ENCODE measurements at places on chromosomes 11 and 22. TPM values are rescaled to one million over a fixed set of nuclear protein-coding genes. Genes with fewer than 3 reads are reported as not detected.

The SLC17A6 gene
- total RNA-seq = not detected

The WT1 gene
- total RNA-seq = not detected

GRCh38 chr11:70612459-70613141, 214.3 kb downstream of the CTTN start:
- no peak for DNase-seq

GRCh38 chr11:123145661-123146060, 49.4 kb downstream of the CLMP start:
- DNase-seq = no peak

DNA sequence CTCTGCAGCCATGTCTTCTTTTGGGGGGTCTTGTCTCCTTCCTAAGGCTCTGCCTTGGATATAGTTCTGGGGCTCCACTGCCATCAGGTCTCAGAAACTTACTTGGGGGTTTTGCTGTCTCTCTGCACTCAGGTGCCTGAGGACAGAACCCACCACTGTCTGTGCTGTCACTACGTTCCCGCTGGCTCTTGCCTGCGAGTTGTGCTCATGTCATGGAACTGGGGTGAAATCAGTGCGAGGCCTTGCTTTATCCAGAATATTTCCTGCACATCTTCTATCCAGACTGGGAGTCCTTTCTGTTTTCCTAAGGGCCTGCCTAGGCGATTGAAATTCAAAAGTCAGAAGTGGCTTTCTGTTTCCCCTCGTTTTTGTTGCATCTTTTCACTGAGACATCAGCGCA, 6.6 kb upstream of the USP2 start:
- no peak for DNase-seq

GRCh38 chr11:560305-561147, at the start of the genes LMNTD2 and RASSF7:
TSS of gene LMNTD2 (minus strand) at chr11:560738. CDS start at chr11:560716, 22 bp downstream.
TSS of gene RASSF7 (plus strand) at chr11:560970. CDS start at chr11:561769, 799 bp downstream.
- DNase-seq = peak; percentile 95

DNA sequence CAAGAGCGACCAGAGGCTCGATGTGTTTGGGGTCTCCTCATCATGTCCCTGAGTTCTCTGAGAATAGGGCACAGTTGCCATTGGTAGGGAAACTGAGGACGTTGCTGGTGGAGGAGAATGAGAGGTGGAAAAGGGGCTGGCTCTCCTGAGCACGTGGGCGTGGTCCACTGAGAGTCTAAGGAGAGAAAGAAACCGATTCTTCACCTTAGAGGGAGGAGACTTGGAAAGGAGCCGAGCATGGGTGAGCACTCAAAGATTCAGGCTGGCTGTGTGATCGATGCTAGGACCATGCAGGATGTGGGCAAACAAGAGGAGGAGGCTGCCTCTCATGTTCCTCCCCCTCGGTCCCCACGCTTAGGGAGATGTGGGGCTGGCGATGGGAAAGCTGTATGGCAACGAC, 19.8 kb upstream of the TLCD5 start:
- DNase-seq = no peak

GRCh38 chr11:44573333-44573732, 7.9 kb downstream of the CD82 start:
- DNase-seq = peak; percentile 78

DNA sequence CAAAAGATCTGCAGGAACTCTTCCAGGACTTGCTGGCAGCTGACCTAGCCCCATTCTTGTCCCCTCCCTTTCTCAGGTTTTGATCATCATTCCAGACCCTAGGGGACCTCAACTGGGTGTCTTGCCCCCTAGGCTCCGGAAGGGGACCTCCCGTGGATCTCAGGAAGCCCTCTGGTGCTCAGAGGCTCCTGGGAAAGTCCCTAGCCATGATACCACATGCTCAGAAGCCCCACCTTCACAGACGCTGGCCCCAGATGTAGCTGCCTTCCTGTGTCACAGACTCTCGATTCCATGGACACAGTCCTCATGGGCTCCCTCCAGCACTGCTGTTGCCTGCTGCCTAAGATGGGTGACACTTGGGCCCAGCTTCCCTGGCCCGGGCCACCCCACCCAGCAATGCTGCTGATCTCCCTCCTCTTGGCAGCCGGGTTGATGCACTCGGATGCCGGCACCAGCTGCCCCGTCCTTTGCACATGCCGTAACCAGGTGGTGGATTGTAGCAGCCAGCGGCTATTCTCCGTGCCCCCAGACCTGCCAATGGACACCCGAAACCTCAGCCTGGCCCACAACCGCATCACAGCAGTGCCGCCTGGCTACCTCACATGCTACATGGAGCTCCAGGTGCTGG, at the start of gene LRRC55:
TSS of gene LRRC55 (plus strand) at position 276 of the 628 bp plus-strand sequence. CDS start at position 346, 70 bp downstream.
- no peak for DNase-seq

DNA sequence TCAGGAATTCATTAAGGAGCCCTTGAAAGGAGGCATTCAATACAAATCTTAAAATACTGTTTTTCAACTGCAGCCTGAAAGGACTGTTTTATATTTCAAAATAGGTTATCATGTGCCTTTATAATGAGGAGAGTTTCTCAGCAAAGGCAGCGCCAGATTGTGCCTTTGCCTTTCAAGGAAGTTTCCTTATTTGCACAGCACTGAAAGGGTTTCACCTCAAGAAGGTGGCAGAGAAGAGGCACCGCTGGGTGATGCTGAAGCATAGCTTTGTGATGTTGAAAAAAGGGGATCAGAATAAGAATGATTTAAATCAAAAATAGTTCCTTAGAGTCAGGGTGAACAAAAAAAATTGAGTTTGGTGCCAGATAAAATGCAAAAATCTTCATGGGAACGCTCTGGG, 601.0 kb upstream of the KIRREL3 start:
- DNase-seq = no peak

DNA sequence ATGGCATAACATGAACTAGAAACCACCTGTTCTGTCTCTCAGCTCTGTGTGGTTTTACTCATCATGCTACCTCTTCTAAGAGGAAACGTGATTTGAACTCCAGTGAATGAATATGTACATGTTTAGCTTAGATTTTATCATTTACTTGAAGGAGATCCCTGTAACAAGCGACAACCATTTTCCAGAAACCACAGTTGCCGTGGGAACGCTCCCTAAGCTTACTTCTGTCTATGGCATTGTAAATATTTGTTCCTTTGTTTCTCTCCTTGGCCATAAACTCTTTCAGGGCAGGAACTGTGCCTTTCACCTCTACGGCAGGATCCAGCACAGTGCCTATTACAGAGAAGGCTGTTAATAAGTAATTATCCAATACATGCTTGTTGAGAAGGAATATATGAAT, 17.1 kb upstream of the TPH1 start:
- no peak for DNase-seq

DNA sequence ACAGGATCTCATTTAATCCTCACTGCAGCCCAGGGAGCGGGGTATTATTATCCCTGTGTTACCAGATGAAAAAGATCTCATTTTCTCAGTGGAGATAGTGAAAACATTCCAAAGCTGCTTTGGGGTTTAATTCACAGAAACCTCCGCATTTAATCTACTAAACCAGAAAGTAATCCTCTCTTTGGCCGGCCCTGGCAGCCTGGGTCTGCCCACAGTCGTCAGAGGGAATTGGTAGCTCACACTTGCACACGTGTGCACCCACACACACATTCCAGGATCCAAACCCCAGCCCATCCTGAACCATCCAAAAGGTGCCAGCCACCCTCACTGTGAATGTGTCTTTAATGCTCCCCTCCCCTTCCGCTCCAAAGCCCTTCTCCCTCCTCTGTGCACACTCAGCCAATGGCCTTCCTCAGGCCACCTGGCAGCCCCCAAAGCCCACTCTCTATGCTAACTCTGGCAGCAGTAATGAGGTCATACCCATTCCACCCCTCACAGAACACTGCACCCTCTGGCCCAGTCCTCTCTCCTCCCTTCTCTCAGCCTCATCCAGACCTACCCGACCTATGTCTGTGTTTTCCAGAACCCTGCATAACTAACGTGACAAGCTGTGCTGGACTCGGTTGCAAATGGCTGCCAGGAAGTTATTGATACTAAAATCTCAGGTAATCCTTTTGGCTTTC, 466.2 kb downstream of the SOX6 start:
- DNase-seq = no peak

DNA sequence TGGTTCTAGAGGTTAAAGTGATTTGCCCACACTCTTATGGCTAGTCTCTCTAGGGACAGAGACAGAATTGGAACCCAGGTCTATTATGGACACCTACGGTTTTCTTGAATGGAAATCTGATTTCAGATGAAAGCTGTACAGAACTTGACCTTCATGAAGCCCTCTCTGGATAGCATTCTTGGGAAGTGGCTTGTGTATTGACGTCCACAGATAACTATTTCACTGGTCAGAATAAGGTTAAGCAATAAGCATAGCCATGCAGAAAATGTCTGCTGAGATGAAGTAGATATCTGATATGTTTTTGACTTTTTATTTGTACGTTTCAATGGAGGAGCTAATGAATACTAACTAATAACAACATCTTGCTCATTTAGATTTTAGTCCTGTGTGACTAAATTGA, 1.1 kb downstream of the TLCD5 start:
- no peak for DNase-seq

DNA sequence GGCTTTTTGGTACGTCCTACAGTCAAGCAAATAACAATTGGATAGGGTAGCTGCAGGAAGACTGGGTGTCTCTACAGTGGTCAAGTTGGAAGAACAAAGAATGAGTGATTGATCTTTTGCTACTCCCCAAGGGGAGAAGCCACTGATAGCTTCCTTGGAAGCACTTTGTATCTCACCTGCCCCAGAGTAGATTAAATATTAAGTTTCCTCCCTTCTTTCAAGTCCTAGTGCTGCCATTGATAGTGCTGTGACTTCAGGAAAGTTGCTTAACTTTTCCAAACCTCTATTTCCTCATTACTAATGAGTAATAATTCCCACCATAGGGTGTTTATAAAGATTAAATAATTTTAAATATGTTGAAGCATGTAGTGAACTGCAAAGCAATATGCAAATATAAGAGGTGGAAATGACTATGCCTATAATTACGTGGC, 35.6 kb upstream of the EHF start:
- no peak for DNase-seq

- DNase-seq = no peak
Observed at GRCh38 chr11:95522874-95523273, 266.7 kb downstream of the FAM76B start.

- DNase-seq = no peak
Observed at GRCh38 chr22:45664136-45664646, 7.4 kb upstream of the ATXN10 start.

GRCh38 chr11:69923196-69923595, 104.0 kb upstream of the FGF3 start:
- no peak for DNase-seq

DNA sequence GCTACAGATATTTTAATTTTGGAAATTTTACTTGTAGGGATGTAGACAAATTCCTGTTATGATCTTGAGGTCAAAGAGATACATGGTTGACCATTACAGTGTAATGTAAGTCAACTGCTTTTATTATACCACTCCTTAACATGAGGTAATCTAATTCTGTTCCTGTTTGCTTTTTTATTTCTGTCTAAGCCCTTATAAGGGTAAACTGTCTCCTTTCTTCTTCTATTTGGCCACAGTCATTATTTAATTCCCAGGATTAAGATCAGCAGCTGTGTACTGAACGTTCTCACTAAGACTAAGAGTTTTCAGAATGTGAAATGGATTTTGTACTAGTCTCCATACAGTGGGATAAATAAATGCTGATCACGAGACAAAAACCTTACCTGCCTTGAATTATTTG, 32.8 kb downstream of the C2CD3 start:
- DNase-seq = no peak

- no peak for DNase-seq
Observed at GRCh38 chr11:33211580-33211979, 45.6 kb upstream of the HIPK3 start.

DNA sequence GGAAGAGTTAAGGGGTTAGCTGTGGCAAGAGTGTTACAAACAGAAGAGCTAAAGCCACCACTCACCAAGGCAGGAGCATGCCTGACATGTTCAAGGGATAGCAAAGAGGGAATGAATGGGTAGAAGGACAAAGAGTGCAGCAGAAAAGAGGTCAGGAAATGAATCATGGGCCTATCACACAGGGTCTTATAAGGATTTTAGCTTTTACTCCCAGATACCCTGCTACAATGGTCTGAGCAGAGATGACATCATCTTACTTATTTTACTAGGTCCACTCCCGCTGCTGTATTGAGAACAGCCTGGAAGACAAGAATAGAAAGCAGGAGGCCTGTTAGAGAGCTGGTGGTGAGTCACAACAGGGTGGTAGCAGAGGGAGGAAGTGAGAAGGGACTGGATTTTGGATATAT, 9.8 kb downstream of the TRAF6 start:
- DNase-seq = no peak

- DNase-seq = no peak
Observed at GRCh38 chr11:134466610-134467567, 54.8 kb upstream of the B3GAT1 start.
